BE2C (cell line): ENCODE measurements at places on chromosomes 2 and 18.

DNA sequence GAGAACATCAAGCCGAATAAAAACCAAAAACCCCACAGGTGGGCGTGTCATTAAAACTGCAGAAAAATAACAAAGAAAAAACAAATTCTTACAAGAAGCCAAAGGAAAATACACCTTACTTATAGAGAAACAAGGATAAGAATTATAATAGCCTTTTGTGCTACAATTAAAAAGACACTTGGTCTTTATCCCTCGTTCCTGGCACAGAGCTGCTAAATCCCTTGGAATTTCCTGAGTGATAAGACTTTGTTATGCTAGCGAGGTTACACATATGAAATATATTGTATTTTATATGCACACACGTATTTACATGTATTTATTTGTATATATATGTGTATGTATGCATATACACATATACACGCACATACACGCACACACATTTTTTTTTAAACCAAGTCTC lies 325.3 kb upstream of the TFPI start:
- no peak for DNase-seq

DNA sequence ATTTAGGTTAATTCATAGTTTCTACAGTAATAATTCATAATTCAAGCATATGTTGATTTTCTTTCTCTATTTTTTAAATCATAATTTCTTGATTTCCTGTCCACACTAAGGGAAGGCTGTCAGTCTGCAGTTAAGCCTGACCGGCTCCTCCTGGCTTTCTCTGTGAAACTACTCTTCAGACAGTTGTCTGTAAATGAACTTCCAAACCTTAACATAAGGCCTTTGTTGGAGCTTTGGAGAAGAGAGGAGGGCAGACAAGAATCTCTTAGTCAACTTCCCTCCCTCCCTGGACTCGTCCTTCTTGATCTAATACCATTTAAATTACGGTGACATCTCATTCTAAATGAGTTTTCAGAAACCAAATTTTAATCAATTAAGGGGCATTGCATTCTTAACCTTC lies 404.1 kb upstream of the ST6GAL2 start:
- DNase-seq = no peak

GRCh38 chr2:100451734-100452133 lies 18.5 kb upstream of the NMS start:
- DNase-seq = no peak

- no peak for DNase-seq
Measured at GRCh38 chr18:27185025-27185763, at the start of gene CHST9. CHST9 (minus strand) TSS chr18:27185308; CDS start chr18:27142809, 42,499 bp downstream.

- DNase-seq = peak; percentile 73
Measured at GRCh38 chr2:202870431-202871299, 901 bp downstream of the ICA1L start.

GRCh38 chr18:12239431-12239830 lies 14.7 kb upstream of the CIDEA start:
- no peak for DNase-seq

- no peak for DNase-seq
Measured at GRCh38 chr2:176647325-176648165, 378.3 kb downstream of the MTX2 start.

DNA sequence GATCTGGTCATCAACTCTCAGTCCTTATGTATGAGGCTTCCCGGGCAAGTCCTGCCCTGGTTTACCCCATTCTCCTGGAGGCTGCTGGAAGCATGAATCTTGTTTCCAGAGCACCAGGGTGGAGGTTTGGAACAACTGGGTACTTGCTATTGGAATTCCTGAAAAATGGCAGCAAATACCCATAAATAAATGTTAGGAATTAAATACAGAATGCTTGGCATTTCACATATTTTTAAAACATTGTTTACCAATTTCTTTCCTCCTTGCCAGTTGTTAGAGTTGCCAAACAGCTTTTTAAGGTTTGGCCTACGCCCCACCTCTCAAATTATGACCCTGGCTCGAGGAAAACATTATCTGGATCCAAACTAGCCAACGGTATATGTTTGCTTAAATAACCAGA lies 90.6 kb upstream of the ZCCHC2 start:
- no peak for DNase-seq

- no peak for DNase-seq
Measured at GRCh38 chr2:47504174-47504810, 101.3 kb downstream of the MSH2 start.

GRCh38 chr2:9108210-9108967 lies 98.2 kb upstream of the ASAP2 start:
- no peak for DNase-seq

GRCh38 chr2:3079466-3079865 lies 298.2 kb downstream of the EIPR1 start:
- no peak for DNase-seq

DNA sequence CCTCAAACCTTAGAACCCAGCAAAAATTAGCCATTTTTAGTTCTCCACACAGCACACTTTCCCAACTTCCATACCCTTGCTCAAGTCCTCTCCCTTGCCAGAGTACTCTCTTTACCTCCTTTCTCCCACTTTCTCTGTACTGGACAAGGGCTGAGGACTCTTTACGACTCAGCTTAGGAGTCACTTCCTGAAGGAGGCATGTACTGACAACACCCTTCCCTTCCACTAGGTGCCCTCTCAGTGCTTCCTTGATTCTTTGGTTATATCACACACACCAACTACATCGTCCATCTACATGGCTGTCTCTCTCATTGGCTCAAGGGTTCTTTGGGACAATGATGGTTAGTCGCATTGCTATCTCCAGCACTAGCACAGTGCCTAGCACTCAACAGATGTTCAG lies 5.2 kb upstream of the C18orf63 start:
- no peak for DNase-seq

- DNase-seq = no peak
Measured at GRCh38 chr2:205948883-205949282, 137.1 kb downstream of the INO80D start.

- no peak for DNase-seq
Measured at GRCh38 chr2:120105360-120105759, 92.5 kb downstream of the EPB41L5 start.

- DNase-seq = no peak
Measured at GRCh38 chr2:230842473-230842872, 22.3 kb upstream of the ITM2C start.

GRCh38 chr2:222912117-222912516 lies 51.3 kb downstream of the ACSL3 start:
- DNase-seq = no peak

GRCh38 chr2:55555977-55556376 lies 36.5 kb downstream of the CFAP36 start:
- DNase-seq = no peak

- DNase-seq = no peak
Measured at GRCh38 chr2:222907790-222908441, 47.1 kb downstream of the ACSL3 start.

- no peak for DNase-seq
Measured at GRCh38 chr18:48569139-48569914, 30.5 kb downstream of the CTIF start.

GRCh38 chr2:1748176-1748740 lies 3.9 kb upstream of the PXDN start:
- no peak for DNase-seq

- no peak for DNase-seq
Measured at GRCh38 chr18:2910261-2910660, 63.5 kb downstream of the EMILIN2 start.

GRCh38 chr18:2681993-2682603 lies 26.6 kb downstream of the SMCHD1 start:
- no peak for DNase-seq

GRCh38 chr2:201575971-201576370 lies 67.3 kb downstream of the TMEM237 start:
- DNase-seq = no peak

DNA sequence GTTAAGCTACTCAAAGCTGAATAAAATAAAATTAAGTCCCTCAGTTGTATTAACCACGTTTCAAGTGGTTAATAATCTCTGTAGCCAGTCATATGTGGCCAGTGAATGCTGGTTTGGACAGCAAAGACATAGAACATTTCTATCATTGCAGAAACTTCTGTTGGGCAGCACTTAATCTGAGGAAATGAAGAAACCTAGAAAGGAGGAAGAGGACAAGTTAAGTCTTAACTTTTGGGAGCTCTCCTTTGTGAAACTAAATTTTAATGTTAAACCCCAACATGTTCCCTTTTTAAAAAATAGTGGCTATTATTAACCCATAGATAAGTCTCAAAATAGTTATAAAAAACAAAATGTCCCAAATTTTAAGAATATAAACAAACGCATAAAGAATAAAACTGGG lies 421.3 kb downstream of the ARHGAP15 start:
- no peak for DNase-seq

- no peak for DNase-seq
Measured at GRCh38 chr2:149724091-149724490, 136.5 kb upstream of the MMADHC start.

- DNase-seq = no peak
Measured at GRCh38 chr18:67451960-67452359, 64.6 kb downstream of the DSEL start.

GRCh38 chr2:16284941-16285625 lies 344.7 kb downstream of the MYCN start:
- DNase-seq = peak; percentile 100

- no peak for DNase-seq
Measured at GRCh38 chr18:58639751-58640427, 11.0 kb upstream of the ALPK2 start.

DNA sequence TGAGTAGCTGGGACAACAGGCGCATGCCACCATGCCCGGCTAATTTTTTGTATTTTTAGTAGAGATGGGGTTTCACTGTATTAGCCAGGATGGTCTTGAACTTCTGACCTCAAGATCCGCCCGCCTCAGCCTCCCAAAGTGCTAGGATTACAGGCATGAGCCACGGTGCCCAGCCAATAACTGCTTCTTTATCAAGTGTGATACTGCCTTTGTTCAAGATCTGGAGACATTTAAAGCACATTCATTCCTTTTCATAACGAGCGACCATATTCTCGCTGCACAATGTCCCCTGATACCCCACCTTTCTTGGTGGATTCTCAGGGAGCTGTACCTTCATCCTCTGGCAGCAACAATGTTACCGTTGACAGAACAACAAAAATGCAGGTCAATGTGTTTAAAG lies 75.4 kb downstream of the PIEZO2 start:
- DNase-seq = no peak

DNA sequence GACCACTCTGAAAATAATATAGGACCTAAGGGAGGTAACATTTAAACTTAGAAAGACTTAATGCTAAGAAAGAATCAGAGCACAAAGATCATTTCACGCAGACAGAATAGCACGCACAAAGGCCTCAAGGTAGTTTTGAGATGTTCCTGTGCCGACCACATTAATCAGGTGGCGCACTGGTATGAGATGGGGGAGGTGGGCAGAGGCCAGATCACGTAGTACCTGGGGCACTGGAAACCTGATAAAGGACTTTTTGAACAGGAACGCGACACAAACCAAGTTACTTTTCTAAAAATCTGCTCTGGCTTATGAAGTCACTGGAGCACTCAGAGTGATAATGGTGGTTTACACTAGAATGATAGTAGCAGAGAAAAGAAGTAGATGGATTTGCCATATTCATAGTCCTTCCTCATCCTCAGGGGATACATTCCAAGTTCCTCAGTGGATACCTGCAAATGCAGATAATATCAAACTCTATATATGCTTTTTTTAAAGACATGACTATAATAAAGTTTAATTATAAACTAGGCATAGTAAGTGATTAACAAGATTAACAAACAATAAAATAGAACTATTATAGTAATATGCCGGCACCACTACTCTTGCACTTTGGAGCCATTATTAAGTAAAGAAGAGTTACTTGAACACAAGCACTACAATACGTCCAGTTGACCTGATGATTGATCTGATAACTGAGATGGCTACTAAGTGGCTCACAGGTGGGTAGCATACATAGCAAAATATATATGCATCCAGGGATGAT lies 42.6 kb upstream of the CDCA7 start:
- DNase-seq = no peak

DNA sequence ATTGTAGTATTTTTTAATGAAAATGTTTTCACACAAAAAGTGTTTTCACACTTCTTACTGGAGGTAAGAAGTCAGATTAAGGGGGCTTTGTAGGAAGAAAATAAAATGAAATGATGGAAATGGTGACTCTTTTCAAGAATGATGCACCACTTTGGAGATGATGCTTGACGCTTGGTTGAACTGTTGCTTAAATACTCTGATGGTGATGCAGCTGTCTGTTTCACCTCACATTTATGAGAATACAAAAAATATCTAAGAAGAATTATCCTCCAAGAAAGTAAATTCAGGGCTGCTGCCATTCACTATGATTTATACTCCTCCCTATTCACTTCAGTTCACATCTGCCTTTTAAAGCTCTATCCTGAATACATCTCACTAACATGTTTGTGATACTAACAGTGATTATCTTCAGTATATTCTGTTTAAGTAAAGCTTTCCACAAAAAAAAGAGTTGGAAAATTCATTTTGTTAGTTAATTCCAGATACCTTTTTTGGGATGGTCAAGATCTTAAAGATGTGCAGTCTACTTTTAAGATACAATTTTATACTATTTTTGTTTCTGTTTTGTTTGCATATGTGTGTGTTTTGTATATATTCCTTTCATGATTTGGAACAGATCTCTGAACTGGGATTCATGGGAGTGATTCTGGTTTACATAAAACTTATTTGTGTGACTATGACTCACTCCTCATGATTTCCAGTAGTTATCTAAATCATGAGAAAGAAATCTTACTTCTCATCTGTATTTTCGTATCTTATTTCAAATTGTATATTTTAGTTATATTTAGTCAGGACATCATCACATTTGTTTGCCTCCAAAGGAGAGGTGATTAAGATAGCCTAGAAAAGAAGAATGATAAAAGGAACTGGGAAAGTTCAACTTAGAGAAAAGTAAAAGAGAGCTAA lies 53.1 kb downstream of the SLC39A10 start:
- no peak for DNase-seq

- DNase-seq = no peak
Measured at GRCh38 chr2:200050921-200051610, 95.7 kb downstream of the MAIP1 start.

DNA sequence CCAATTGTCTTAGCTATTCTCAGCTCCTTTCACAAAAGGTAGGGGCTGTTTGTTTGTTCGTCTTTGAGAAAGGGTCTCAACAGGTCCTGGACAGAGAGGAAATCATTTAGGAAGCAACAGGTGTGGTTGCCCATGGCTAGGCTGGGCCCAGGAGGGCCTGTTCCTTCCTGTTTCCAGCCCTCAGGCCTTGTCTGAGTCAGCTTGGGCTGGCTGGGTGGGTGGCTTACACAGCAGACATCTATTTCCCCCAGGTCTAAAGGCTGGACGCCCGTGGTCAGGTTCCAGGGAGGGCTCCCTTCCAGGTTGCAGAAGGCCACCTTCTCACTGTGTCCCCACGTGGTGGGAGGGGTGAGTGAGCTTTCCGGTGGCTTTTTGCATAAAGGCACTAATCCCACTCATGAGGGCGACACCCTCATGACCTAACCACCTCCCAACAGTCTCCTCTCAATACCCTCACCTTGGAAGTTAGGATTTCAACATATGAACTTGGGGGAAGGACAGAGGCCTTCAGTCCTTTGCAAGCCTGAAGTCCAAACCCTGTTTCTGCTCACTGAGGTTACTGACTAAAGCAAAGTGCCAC lies 45.5 kb downstream of the ARHGEF4 start:
- DNase-seq = no peak

GRCh38 chr2:128252501-128252900 lies 66.2 kb downstream of the HS6ST1 start:
- no peak for DNase-seq
